ENCODE measurements at places on chromosomes 2 and 18. TPM values are rescaled to one million over a fixed set of nuclear protein-coding genes. Genes with fewer than 3 reads are reported as not detected.
A peak's percentile ranks its signal among the peaks of the same experiment; 100 is the strongest.

DNA sequence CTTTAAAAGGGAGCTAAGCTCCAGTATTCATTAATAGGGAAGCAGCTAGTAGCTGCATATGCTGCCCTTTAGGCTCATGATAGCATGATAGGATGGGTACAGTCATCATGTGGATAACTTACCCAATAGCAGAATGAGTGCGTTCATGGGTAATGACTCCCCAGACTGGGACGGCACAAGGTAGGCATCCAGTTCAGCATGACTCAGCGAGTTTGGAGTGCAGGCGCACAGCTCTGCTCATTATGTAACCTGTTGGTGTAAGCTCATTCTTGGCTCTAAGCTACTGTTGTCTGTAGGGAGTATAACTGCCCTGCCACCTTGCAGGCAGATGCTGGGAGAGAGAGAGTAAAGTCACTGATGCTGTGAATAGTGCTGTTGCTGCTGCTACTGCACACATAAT is 209.2 kb upstream of the SYT4 start:
- peak; percentile 15 for DNase-seq

The CHRND gene
- total RNA-seq = not detected

DNA sequence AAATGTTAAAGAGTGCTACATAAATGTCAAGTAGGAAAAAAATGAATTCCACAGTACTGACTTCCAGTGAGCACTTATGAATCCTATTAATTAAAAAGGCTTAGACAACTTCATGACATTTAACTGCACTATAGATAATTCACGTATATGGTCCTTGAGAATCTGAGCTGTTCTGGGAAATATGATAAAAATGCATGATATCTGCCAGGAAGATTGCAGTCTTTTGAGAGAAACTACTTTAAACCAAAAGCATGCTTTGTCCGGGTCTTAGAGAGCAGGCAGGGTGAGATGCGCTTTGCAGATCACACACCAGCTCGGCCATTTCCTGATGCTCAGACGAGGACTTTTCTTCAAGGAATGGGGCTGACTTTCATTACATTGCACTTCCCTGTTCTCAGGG is 42.6 kb downstream of the CMPK2 start:
- DNase-seq = no peak

- DNase-seq = no peak
Measured at GRCh38 chr2:103383541-103383940, 621.7 kb downstream of the TMEM182 start.

The SLC9A4 gene
- total RNA-seq = 0.14 TPM

The HOXD13 gene
- not detected for total RNA-seq

Measured in posterior vena cava (tissue), 2 donors.